Stimulated activated CD8-positive, alpha-beta memory T cell treated with anti-CD3 and anti-CD28 coated beads, Interleukin-4, amount 100 ng/mL, for 4 hours (primary cell): ENCODE measurements at places on chromosomes 7 and 10.

GRCh38 chr10:112810711-112811151 lies 139.3 kb upstream of the TCF7L2 start:
- no peak for DNase-seq

GRCh38 chr10:77245953-77246352 lies 391.7 kb downstream of the KCNMA1 start:
- no peak for DNase-seq

GRCh38 chr7:30771880-30772425 lies 736 bp downstream of the MINDY4 start:
- no peak for DNase-seq

- no peak for DNase-seq
These were observed 191.7 kb downstream of the TCERG1L start for GRCh38 chr10:131119626-131120355.

GRCh38 chr7:55019191-55019690 lies 424 bp downstream of the EGFR start:
- DNase-seq: no peak

- DNase-seq: no peak
These were observed 138.4 kb upstream of the IGFBP3 start for GRCh38 chr7:46059308-46060020.

DNA sequence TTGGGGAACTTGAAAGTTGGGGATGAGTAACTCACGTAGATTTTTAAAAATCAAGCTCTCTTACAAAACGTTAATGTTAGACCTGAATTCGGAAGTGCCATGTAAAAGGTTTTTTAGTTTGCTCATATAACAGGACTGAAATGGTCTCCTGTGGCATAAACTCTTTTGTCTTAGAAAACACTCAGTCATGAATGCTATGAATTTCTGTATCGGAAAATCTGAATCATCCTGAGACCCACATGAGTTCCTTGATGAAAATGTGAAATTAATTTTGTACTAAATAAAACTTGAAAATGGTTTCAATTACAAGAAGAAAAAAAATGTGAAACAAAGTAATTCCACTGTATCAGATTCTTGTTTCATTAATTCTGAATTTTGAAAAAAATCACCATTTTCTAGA lies 134.8 kb upstream of the BMPER start:
- DNase-seq: no peak

DNA sequence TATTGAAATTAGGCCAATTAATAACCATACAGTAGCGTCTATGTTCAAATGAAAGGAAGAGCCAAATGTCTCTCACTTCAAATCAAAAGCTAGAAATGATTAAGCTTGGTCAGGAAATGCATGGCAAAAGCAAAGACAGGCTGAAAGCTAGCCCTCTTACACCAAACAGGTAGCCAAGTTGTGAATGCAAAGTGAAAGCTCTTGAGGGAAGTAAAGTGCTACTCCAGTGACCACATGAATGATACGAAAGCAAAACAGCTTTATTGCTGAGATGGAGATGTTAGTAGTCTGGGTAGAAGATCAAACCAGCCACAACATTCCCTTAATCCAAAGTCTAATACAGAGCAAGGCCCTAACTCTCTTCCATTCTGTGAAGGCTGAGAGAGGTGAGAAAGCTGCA lies 123.8 kb downstream of the TEX36 start:
- no peak for DNase-seq

DNA sequence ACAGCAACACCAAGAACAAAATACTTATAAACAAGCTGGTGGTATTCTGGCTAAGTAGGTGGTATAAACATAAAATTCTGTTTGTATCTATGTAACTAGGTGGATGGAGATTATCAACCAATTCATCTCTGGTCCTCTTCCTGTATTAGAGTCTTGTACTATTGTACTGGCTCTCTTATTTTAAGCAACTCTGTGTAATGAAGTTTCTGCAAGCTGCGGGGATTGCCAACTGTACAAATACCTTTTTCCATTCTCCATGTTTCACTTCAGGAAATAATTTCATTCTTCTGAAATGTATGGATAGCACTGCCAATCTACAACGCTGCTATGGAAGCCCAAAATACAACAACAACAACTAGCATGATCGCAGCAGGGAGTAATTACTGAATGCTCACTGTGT lies 44.8 kb downstream of the JAZF1 start:
- DNase-seq: no peak

- DNase-seq: no peak
These were observed 47.2 kb downstream of the TMEM270 start for GRCh38 chr7:73908123-73908611.

DNA sequence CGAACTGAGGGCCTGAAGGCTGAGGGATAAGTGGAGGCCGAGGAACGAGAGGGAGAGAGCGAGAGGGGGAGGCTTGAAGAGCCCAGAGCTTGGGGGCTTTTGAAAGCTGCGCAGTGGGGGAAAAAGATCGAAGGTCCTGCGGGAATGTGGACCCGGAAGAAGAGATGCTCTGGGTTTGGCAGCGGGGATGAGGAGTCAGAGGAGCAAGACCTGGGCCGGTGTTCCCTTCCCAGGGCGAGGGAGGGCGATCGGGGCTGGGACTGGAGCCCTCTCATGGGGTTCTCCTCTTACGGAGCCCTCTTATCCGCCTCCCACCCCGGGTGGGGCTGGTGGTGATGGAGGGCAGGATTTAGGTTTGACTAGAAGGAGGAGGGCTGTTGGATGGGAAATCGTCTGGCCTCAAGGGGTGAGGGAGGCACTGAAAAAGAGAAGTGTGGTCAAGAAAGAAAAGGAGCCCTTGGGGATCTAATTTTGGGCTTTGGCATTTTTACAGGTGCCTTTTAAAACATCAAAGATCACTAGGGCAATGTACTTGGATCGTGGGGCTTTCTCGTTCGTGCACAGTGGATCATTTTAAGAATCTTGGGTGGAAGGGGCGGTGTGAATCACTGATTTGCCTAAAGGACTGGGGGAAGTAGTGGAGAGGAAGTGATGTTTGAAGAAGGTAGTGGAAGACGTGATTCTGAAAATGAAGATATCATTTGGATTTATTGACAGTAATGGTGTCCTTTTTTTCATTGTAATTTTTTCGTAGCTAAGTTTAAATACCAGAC lies 637 bp downstream of the SAMD8 start:
- DNase-seq: no peak

GRCh38 chr10:69880301-69881081 lies 78.8 kb downstream of the COL13A1 start:
- no peak for DNase-seq
